MCF 10A (cell line): ENCODE measurements at places on chromosomes 4 and X. TPM values are rescaled to one million over a fixed set of nuclear protein-coding genes. Genes with fewer than 3 reads are reported as not detected.

DNA sequence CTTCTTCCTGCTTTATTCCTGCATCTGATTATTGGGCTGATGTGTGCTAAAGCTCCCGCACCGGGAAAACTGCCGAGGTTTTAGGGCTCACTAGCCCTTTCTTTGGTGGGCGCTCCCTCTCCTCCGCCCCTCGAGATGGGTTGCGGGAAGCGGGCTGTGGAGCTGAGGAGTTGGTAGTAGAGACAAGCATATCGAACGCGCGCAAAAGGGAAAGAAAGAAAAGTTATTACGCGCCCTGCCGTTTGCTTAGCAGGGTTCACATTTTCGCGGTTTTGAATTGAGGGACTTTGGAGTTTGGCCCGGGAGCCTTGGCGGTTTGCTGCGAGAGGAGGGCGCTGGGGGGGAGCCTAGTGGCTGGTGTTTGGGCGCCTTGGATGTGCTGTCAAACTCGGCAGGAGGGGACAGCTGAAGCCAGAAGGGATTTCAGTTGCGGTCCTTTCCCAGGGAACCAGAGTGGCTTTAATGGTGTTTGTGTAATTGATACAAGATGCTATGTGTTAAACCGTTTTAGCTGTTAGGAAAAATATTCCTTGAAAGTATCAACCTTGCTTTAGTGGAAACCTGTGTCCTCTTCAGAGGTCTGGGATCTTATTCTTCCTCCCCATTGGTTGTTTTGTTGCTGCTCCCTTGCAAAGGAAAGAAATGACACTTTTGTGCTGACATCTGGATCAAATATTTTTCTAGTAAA lies 1.1 kb downstream of the GAB1 start:
- peak overlapping the region; percentile 84 for H3K4me3 ChIP-seq
- no peak overlapping the region for H3K27ac ChIP-seq
- H3K4me1 ChIP-seq = peaks cover 21% of the 10 kb centered on the region
- DNase-seq = peak; percentile 41
- H3K27me3 ChIP-seq = no peaks in the 10 kb centered on the region

GRCh38 chrX:30863974-30864373 lies 25.1 kb downstream of the TAB3 start:
- no peaks in the 10 kb centered on the region for H3K4me1 ChIP-seq
- peaks cover 31% of the 10 kb centered on the region for H3K36me3 ChIP-seq
- DNase-seq = no peak

- H3K36me3 ChIP-seq = no peaks in the 10 kb centered on the region
- no peak overlapping the region for H3K27ac ChIP-seq
- H3K27me3 ChIP-seq = no peaks in the 10 kb centered on the region
- H3K4me3 ChIP-seq = no peak overlapping the region
Measured at GRCh38 chr4:155582971-155583437, 83.6 kb upstream of the GUCY1A1 start.

DNA sequence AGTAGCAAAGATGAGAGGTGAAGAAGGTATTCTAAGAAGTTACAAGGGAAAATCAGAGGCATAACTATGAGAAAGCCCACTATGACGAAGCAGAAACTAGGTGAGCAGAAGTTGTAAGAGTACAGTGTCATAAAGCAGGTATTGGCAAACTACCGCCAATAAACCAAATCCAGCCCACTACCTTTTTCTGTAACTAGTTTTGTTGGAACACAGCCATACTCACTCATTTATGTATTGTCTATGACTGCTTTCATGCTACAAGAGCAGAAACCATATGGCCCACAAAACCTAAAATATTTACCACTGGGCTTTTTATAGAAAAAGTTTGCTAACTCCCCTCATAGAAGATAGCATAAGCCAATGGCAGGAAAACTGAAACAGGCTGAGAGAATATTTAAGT lies 31.8 kb upstream of the ZCCHC13 start:
- no peak overlapping the region for H3K27ac ChIP-seq
- peaks cover 73% of the 10 kb centered on the region for H3K27me3 ChIP-seq
- DNase-seq = no peak
- no peaks in the 10 kb centered on the region for H3K4me1 ChIP-seq

The FOXP3 gene
- 0.26 and 0.32 TPM in 2 replicates for total RNA-seq

The RNF150 gene
- total RNA-seq = 0.32 and 0.44 TPM in 2 replicates
